ENCODE measurements at places on chromosomes 7 and 10.
A peak's percentile ranks its signal among the peaks of the same experiment; 100 is the strongest.

DNA sequence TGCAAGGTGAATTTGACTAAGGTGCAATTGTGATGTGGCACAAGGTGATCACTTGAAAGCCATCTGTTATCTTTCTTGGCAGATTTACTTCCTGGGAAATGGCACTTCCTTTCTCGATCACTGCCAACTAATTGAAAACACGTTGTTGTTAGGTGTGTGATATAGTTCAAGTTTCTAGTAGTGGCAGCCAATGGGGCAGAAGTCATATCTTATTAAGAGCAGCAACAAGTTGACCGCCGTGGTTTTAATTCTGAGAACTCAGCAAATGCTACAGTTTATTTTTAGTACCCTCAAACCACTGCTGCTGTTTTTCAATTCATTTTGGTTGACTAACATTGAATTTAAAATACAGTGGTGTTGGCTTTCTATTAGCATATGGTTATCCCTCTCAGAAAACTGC lies 1.6 kb downstream of the CHN2 start:
- no peak for DNase-seq

- DNase-seq, result no peak
These were observed 5.1 kb downstream of the TBL2 start for GRCh38 chr7:73573276-73573675.

DNA sequence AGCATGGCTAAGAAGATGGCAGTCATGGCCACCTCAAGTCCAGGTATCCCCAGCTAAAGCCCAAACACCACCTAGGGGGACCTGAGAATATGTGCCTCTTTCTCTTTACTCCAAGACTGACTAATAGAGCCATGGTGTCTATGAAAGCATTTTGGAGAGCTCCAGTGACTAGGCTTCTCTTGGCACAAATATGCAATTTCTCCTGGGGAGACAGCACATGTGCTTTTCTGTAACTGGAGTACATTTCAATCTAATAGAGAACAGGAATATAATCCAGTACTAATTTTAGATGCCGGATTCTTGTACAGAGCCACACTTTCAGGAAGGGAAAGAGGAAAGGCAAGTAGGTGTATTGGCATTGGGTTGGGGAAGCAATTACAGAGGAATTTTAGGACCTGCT lies 260.1 kb downstream of the BMPER start:
- DNase-seq, result peak; percentile 28

DNA sequence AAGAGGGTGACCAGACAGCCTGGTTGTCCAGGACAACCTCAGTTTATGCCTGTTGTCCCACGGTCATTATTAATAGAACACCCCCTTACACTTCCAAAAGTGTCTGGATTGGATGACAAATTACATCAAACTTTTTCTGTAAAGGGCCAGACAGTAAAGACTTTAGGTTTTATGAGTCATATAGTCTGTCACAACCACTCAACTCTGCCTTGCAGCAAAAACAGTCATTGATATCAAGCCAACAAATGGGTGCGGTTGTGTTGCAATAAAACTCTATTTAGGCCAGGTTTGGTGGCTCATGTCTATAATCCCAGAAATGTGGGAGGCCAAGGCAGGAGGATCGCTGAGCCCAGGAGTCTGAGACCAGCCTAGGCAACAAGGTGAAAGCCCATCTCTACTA lies 66.7 kb upstream of the ATP6V0A4 start:
- DNase-seq, result peak; percentile 67

DNA sequence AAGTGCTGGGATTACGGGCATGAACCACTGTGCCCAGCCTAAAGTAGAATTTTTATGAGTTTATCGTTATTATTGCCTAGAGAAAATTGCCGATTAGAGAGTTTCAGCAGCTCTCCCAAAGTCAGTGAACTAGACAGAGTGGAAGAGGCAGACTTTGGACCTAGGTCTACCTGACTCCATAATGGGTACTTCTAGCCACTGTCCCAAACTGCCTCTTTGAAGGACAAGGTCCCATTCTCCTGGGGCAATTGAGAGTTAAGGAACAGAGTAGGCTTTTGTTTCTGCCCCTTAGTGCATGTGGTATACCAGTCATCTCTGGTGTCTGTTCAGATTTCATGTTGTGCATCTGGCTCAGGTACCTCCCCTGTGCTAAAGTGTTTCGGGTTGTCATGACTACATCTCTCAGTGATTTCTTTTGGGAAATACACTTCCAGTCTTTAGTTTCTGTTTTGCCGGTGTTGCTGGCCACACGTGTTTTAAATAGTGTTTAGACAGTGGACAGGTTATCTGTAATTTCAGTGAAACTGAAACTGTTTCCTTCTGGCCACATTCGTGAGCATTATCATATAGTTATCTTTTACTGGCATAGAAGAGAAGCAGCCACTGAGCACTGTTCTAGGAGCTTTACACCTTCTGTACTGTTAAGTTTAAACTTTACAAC lies 4.7 kb downstream of the TMEM236 start:
- DNase-seq, result no peak

DNA sequence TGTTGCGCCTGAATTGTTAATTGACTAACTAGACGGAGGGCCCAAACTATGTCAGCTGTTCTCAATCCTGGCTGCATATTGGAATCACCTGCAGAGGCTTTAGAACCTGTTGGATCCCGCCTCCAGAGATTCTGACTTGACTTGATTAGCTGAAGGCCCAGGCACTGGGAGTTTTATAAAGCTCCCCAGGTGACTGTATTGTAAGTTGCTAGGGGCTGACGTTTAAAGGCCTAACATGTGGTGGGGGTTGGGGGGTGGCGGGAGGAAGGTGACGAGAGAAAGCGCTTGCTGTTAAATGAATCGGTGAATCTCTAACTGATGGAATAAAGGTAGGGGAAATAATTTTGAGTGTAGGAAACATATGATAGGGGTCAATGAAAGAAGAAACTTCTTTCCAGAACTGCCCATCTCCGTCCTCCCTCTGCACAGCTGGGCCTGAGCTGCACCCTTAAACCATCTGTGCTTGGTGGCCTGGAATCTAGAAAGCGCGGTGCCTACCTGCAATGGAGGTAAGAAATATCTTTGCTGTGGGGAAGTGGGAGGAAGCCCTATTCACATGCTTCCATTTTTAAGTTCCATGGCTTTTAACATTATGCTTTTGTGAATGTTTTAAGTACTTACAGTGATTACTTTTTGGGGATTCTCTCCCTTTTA lies 225.0 kb upstream of the FAM3C start:
- DNase-seq, result no peak
